ENCODE measurements at places on chromosomes 2 and 18. TPM values are rescaled to one million over a fixed set of nuclear protein-coding genes. Genes with fewer than 3 reads are reported as not detected.

The CPSF3 gene
- 43.9 TPM for total RNA-seq

The TRPM8 gene
- not detected for total RNA-seq

The ZNF396 gene
- 3.3 TPM for total RNA-seq

The SP5 gene
- total RNA-seq = 7.5 TPM

- no peak for DNase-seq
- no peak overlapping the region for H3K4me3 ChIP-seq
- no peaks in the 10 kb centered on the region for H3K4me1 ChIP-seq
These were observed 590.3 kb upstream of the CHAC2 start for GRCh38 chr2:53177327-53177726.

The PCARE gene
- 0.22 TPM for total RNA-seq

DNA sequence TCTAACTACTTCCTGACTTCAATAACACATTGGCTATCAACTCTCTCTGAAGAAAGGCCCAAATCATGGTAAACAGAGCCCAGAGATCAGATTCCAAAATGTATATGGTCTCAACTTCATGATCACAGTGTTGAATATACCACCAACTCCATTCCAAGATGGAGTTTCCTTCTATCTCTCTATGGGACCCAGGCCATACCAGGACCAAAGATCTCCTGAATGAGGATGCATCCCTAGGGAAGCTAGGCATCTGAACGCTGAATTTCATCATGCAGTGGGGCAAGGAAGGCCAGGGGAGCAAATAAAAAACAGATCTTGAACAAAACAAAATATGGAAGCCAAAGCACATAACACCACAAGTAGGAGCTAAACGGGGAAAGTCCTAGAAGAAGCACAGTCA is 320.7 kb upstream of the PKDCC start:
- no peaks in the 10 kb centered on the region for H3K4me1 ChIP-seq
- no peak overlapping the region for H3K27ac ChIP-seq
- no peak for DNase-seq
- no peak overlapping the region for H3K4me3 ChIP-seq

The COL6A3 gene
- total RNA-seq = 228 TPM

The GREB1 gene
- total RNA-seq = 74.3 TPM

The C2orf66 gene
- total RNA-seq = not detected

GRCh38 chr2:64923385-64923710 is 65.9 kb upstream of the SLC1A4 start:
- no peaks in the 10 kb centered on the region for H3K27me3 ChIP-seq
- DNase-seq = no peak
- no peaks in the 10 kb centered on the region for H3K36me3 ChIP-seq
- H3K4me3 ChIP-seq = no peak overlapping the region
